ENCODE measurements at places on chromosomes 2 and 18.
A peak's percentile ranks its signal among the peaks of the same experiment; 100 is the strongest.

DNA sequence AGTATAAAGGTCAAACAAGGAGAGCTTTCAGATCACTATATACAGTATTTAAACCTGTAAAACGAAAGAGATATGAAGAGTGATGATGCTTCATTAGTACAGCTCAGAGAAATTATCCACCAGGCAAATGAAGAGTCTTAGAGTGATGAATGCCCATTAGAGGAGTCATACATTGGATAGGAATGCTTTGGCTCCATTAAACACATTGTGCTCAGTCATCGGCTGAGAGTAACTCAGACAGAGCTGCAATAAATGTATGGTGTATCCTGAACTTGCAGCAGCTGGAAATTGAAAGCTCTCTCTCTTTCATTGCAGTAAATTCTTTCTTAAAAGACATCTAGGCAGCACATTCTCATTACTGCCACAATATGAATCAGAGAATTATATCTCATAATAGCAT lies 340.8 kb upstream of the SPHKAP start:
- DNase-seq, result no peak

DNA sequence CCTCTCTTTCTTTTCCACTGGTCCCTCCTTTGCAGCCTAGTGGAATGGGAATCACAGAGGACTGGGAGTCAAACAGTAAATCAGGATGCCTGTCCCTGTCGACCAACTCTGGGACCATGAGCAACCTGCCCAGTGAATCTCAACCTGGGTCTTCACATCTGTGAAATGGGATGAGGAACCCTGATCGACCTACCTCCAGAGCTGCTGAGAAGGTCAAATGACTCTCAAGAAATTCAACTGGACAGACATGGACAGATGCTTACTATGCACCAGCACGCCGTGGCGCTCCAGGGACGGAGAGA lies 73.3 kb upstream of the TAF1B start:
- no peak for DNase-seq

- no peak for DNase-seq
These were observed 73.9 kb downstream of the UBE2E3 start for GRCh38 chr2:181054256-181054655.

- DNase-seq, result no peak
These were observed 403.3 kb downstream of the TXNL1 start for GRCh38 chr18:56235071-56235470.

DNA sequence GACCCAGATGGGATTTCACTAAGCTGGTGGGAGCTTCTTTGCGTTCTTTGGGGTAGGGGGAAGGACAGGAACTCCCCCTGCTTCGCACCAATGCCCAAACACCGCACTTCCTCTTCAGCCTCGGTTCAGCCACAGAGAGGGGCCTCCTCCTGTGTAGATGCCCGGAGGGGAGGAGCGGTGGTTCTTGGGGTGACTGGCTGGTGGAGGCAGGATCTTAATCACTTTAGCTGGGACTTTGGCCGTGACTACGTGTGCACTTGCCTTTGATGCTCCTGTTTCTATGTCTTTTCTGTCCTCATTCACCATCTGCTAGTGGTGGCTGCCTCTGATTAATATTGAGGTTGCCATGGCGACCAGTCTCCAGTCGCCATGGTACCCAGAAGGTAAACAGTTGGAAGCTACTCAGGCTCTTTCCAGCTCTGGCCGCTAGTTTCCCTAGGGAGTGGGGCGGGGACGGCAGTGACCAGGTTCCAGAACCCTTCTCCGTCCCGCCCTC lies 1.9 kb downstream of the CNGA3 start:
- peak; percentile 22 for DNase-seq

- peak; percentile 63 for DNase-seq
These were observed 110.2 kb downstream of the MDH1 start for GRCh38 chr2:63698786-63699548.

DNA sequence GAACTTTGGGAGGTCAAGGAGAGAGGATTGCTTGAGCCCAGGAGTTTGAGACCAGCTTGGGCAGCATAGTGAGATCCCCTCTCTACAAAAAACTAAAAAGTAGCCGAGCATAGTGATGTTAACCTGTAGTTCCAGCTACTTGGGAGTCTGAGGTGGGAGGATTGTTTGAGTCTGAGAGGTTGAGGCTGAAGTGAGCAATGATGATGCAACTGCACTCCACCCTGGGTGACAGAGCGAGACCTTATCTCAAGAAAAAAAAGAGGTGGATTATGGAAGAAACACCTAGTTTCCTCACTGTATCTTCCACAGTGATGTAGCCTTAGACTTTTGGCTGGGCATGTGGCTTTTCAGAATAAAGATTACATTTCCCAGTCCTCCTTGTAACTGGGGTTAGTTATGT lies 237.2 kb upstream of the SPRED2 start:
- no peak for DNase-seq

GRCh38 chr2:68889021-68889420 lies 17.8 kb upstream of the BMP10 start:
- no peak for DNase-seq

GRCh38 chr2:70683455-70683854 lies 84.5 kb downstream of the ADD2 start:
- no peak for DNase-seq

DNA sequence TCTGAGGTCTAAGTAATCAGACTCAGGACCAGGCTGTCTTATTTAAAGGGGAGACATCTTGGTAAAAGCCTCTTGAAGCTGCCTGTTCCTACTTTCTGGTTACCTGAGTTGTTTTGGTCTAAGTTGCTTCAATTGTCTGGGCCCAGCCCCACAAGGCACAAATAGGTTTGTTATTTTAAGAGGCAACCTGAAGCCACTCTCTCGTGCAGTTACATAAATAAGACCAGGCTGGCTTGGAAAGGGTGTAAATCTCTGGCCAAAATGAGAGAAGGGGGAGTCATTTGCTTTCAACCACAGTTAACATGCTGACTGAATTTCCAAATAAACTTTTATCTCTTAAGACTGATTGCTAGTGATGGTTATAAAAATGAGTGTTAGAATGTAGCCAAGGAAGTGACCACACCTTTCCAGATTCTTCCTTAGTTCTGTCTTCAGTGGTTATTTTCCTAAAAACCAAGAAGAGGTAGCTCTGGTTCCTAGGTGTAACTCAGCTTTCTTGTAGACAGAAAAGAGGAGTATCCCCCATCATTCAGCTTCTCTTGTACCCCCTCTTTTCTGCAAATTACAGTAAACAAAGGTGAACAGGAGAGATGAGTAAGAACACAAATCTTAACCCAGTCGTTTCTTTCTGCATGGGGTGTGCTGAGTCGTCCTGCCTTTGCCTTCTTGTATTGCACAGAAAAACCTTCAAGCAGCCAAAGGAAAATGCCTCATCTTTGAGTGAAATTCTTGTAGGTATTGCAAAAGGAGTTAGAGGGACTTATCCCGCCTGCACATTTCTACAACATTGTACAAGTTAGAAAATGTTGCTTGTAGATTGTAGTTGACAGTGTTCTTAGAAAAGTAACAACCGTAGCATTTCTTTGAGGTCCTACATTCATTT lies 161.5 kb upstream of the NT5C1B start:
- no peak for DNase-seq

GRCh38 chr2:221370076-221370856 lies 201.8 kb downstream of the EPHA4 start:
- DNase-seq, result no peak

DNA sequence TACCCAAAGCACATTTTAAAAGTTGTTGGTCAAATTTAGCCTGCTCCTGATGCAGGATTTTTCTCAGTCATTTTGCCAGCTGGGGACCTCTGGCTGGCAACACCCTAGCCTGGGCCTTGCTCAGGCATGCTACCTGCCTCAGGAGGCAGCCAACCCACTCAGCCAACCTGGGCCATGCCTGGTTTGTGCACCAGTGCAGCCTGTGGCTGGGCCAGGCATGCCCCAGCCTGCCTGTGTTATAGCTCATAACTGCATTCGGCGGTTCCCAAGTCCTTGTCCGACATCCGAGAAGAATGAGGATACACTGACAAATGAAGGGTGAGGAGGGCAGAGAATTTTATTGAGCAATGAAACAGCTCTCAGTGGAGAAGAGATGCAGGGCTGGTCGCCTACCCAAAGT lies 608.0 kb downstream of the SUCLG1 start:
- DNase-seq, result no peak

- DNase-seq, result no peak
These were observed 107.8 kb upstream of the REV1 start for GRCh38 chr2:99597616-99598015.

- DNase-seq, result no peak
These were observed 24.8 kb downstream of the BMPR2 start for GRCh38 chr2:202400941-202401340.

DNA sequence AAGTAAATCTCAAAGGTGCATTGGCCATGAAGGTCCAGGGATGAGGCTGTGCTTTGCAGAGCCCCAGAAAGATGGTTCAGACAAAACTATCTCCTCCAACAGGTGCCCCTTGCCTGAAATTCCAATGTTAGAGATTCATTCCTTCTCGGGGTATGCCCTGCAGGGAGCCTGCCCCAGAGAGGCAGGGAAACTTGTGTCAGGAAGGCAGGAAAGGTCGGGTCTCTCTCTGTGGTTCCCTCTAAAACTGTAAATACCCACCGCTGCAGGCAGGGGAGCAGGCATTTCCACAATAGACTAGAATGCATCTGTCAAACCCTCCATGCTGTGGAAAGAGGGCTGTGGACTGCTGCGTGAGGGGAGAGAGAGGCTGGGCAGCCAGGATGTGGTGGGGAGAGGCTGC lies 207.8 kb upstream of the SMAD2 start:
- no peak for DNase-seq

- DNase-seq, result no peak
These were observed 53.4 kb upstream of the LINC00305 start for GRCh38 chr18:64202210-64202836.

DNA sequence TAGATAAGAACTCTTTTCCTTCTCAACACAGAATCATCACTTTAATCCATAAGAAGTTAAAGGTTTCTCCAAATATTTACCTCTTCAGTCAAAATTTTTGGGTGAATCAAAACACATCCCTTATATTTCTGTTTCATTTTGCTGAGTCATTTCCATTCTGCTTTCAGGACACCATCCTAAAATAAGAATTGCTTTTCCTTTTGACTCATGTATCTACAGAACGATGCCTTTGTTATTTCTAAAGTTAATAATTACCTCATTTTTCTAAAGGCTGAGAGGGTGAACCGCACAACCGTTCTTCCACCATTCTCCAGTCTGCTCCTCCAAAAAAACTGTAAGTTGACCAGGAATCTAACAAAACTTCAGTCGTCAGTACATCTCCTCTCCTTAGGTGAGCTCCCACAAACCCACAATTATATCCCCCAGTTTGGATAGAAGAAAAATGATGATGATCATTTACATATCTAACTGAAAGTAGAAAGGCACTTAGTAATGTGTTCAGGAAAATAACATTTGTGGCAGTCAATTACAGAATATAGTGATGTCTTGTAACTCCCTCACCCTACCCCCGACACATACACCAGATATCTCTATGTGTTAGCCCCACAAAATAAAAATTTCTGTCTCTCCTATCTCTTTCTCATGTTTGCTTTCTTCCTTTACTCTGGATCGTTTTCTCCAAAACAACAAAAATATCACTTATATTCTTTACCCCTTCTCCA lies 162.5 kb downstream of the RAD51AP2 start:
- DNase-seq, result no peak

DNA sequence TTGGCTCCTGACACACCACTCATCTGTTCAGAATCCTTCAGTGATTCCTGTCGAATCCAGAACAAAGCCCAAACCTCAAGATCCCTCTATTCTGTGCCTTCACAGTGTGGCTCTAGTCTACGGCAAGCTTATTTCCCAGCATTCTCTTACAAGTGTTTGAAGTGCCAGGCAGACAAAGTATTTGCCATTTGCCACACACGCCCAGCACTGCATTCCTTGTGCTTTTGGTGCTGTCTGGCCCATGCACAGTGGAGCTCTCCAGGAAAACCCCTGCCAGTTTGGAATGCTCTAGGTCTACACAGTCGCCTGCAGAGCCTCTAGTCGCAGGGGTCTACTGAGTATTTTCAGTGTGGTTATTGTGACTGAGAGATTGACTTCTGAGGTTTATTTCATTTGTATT lies 258.6 kb upstream of the RAB12 start:
- DNase-seq, result no peak

- DNase-seq, result no peak
These were observed 141.4 kb downstream of the COL4A4 start for GRCh38 chr2:227022608-227023007.

GRCh38 chr18:11521853-11522252 lies 87.5 kb upstream of the SLC35G4 start:
- no peak for DNase-seq

GRCh38 chr2:224009605-224010315 lies 29.3 kb downstream of the SERPINE2 start:
- DNase-seq, result no peak

DNA sequence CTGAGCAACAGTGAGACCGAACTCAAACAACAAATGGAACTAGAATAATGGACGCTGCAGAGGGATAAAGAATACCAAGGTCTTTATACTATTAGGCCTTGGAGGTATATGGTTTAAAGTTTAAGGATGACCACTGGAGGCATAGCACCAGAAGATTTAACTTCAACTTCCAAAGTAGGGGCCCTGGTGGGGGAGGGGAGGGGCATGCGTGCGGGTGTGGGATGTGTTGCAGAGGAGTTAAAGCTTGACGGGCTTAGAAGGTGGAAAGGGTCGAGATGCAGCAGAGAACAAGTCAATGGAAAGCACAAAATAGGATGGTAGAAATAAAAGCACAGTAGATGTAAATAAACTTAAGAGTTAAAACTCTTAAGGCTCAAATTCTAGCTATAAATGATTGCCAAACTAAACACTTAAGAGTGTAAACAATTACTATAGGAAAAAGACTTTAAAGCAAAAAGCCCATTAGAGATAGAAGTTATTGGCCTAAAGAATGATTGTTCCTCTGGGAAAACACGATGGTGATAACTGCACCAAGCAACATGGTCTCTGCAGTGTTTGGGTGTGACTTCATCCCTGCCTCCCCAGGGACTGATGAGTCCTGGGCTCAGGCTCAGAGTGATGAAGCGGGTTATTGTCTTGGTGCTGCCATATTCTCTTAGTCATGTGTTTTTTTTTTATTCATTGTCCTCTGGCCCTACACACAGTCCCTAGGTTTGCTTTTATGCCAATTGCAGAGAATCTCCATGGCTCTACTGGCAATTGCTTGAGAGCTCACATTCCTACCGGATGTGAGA lies 13.0 kb downstream of the RRM2 start:
- peak; percentile 76 for DNase-seq

GRCh38 chr2:95334916-95335641 lies 37.9 kb downstream of the KCNIP3 start:
- no peak for DNase-seq

GRCh38 chr2:144414324-144414845 lies 105.5 kb downstream of the ZEB2 start:
- DNase-seq, result peak; percentile 93

GRCh38 chr2:125398738-125399524 lies 1257.0 kb upstream of the GYPC start:
- DNase-seq, result no peak

GRCh38 chr2:17877811-17878280 lies 621 bp upstream of the KCNS3 start:
- DNase-seq, result peak; percentile 38

- peak; percentile 33 for DNase-seq
These were observed 48.7 kb upstream of the MSH2 start for GRCh38 chr2:47354013-47354847.
